Bronchial epithelial cell (primary cell): ENCODE measurements at places on chromosomes 13 and 19. TPM values are rescaled to one million over a fixed set of nuclear protein-coding genes. Genes with fewer than 3 reads are reported as not detected.

MYO16 gene
- total RNA-seq = not detected in 2 replicates

NR2C2AP gene
- 19.8 and 49.0 TPM in 2 replicates for total RNA-seq

CYP4F11 gene
- total RNA-seq = 0.79 and 2.7 TPM in 2 replicates

RNF17 gene
- not detected in 2 replicates for total RNA-seq

LAIR2 gene
- not detected in 2 replicates for total RNA-seq

DCT gene
- total RNA-seq = under 0.01 TPM in 1 of 2 replicates, not detected in the other

LILRB2 gene
- not detected in 2 replicates for total RNA-seq

TMEM255B gene
- 1.0 and 5.3 TPM in 2 replicates for total RNA-seq

SYCN gene
- not detected in 2 replicates for total RNA-seq

FCGBP gene
- total RNA-seq = 0.38 and 0.53 TPM in 2 replicates

LGALS7B gene
- total RNA-seq = 1,636 and 4,049 TPM in 2 replicates

ZNF20 gene
- 3.2 and 5.2 TPM in 2 replicates for total RNA-seq

ZNF491 gene
- total RNA-seq = 0.26 and 0.64 TPM in 2 replicates

ZNF221 gene
- total RNA-seq = 4.7 and 6.1 TPM in 2 replicates

ERICH6B gene
- not detected in 2 replicates for total RNA-seq

RUBCNL gene
- total RNA-seq = under 0.01 TPM in 1 of 2 replicates, not detected in the other

ZNF728 gene
- not detected in 2 replicates for total RNA-seq

RNASEH2B gene
- total RNA-seq = 33.2 and 35.0 TPM in 2 replicates

ATP4B gene
- total RNA-seq = not detected in 2 replicates

FOXA3 gene
- total RNA-seq = not detected in 2 replicates
